ENCODE measurements at places on chromosomes 6 and 20.

DNA sequence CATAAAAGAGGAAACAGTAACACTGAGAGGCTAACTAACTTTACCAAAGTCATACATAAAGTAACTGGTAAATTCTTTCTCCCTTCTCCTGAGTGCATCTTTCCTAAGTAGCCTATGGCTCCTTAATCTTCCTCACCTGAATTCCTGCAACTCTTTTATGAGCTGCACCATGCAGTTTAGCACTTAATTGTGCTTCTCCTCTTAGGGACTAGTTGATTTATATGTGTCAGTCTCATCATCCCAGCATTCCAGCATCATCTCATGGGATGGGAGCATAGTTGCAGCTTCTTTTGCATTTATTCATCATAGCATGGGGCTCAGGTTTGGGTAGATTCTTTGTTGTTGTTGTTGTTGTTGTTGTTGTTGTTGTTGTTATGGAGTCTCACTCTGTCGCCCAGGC is 3.5 kb upstream of the TSPYL1 start:
- no peak for DNase-seq

- no peak for DNase-seq
Measured at GRCh38 chr6:89775150-89775549, 44.4 kb downstream of the MDN1 start.

GRCh38 chr6:83470587-83470986 is 39.7 kb upstream of the ME1 start:
- no peak for DNase-seq

DNA sequence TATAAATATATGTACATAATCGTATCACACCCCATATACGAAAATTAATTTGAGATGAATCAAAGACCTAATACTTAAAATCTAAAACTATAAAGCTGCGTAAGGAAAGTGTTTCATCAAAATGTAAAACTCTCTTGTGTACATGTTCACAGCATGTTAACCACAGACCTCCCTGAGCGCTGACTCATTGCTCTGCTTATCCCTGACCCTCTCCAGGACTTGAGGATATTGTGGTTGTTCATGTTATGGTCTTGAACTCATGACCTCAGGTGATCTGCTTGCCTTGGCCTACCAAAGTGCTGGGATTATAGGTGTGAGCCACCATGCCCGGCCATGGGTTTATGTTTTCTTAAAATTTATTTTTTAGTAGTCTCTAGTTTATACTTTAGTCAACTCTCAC is 14.2 kb downstream of the FAM83B start:
- no peak for DNase-seq

DNA sequence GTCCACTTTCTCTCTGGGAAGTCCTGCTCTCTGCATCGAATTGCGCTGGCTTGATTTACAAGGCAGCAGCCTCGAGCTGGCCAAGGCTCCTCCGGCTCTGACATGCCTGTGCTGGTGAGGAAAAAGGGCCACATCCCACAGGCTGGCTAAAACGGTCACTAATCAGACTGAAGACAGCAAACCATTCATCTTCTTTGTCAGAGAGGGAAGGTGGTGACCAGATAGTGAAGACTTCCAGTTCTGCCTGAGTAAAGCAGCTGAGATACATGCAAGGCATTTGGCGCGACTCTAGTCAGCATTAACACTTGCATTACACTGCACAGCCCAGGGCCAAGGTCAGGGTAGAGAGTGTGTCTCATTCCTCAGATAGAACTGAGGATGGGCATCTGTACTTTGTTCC is 203.2 kb upstream of the MAP3K7 start:
- no peak for DNase-seq

DNA sequence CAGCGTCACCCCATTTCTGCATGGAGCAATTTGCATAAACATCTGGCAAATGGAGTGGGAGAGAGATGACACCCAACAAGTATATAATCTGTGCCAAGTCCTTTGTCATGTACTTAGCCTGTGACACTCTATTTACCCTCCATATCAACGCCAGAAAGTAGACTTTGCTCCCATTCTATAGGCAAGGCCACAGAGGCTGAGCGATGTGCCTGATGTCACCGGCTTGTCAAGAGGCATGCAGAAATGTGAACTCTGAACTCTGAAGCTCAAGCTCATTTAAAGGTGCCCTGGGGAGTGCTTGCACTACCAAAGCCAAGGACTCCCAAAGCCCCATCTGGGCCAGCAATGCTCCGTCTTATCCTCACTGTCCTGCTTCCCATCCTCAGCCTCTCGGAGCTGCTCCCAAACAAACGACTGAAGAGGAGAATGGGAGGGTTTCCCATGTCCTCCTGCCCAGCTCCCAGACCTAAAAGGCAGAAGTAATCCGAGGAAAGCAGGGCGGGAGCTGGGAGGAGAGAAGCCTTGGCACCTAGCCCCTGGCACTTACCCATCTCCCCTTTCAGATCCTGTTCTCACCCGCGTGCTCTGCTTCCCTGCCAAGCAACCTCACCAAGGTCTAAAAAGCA is 9.2 kb downstream of the CPNE5 start:
- DNase-seq, result no peak

DNA sequence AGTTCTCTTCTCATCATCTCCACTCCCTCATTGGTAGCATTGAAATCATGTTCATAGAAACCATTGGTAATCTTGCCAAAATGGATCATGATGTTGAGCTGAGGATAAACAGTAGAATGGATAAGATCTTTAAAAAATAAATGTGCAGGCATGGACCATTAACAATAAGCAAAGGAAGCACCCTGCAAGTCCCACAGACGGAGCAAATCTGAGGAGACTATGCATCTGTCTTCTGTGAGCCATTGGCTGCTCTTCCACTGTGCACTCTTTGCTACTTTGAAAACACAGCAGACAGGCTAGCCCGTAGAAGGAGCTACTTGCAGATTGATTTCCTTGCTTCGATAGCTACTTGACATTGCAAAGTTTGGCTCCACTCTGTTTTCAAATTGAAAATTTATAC is 535.0 kb downstream of the PKHD1 start:
- DNase-seq, result no peak

DNA sequence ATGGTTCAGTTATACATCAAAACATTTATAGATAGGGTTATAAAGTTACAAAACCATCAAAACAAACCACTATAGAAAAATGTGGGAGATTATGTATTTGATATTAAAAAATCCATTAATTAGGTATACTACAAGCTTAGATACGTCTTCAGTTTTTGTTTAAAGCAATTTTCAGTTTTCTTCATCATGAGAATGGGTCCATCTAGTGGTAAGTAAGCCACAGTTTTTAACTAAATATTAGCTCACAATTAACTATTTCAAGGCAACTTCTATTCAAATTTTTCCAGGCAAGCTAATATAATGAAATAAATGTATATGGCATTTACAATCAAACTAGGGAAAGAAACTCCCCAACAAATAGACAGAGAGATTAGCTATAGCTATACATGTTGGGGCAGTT is 44.4 kb downstream of the RNGTT start:
- no peak for DNase-seq

DNA sequence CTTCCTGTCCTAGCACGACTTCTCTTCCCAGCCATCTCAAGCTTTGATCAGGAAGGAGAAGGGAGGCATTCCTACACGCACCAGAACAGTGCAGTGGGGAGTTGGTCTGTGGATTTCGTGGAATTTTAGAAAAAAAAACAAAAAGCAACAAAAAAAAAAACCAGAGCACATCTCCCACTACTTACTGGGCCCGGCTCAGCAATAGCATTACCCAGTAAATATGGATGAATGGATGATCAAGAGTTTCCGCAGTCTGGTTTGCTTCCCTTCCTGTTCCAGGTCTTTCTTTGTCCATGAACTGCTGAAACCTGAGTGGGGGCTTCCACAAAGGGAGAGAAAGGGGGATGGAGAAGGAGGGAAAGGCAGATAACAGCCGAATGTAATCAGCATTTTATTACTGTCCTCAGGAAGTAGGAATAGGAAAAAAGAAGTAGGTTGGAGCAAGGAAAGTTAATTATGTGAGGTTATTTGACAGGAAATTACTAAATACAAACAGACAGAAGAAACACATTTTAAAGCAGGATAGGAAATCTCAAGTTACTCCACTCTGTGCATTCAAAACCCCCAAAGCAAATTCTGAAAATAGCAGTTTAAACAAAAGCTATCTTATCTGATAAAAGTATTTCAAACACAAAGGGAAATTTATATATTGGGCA is 349.0 kb downstream of the PRL start:
- no peak for DNase-seq

- no peak for DNase-seq
Measured at GRCh38 chr6:20034408-20034769, 177.9 kb downstream of the MBOAT1 start.

DNA sequence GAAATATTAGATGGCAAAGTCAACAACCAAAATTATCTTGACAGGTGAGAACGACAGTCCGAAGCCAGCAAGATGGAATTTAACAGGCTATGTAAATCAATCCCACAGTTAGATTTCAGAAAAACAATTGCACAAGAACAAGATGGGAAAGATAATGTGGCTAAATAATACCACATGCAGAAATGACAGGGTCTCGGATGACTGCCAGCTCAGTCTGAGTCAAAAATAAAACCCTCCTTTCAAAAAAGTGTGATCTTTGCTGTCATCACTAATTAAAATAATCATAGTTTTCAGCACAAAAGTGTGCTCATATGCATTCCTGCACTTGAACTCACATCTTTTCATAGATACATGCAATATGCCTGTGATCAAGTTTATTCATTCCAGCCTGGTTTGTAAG is 25.9 kb downstream of the FOXQ1 start:
- DNase-seq, result no peak

Data from NCI-H2227 treated with DMSO at 0.1 percent for 48 hours (cell line).